Natural killer cell treated with Interleukin-12 subunit alpha and Interleukin-12 subunit beta and Interleukin-15 and Interleukin-18, amount 100 ng/mL, for 72 hours (primary cell): ENCODE measurements at places on chromosomes 7 and 10. TPM values are rescaled to one million over a fixed set of nuclear protein-coding genes. Genes with fewer than 3 reads are reported as not detected.

DNA sequence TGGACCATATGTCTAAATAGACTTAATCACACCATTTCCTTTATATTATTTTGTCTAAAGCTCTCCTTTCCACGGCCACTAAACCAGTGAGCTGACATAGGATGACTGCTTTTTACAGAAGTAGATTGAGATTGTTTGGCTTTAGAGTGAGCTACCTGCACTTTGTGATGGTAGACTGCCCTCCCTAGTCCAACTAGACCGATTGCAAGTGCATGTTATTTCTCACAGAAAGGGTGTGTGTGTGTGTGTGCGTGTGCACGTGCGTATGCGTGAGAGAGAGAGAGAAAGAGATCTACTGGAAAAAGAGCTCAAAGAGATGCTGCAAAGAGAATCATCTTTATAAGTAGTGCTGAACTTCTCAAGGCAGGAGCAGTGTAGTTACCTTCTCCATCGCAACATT lies 60.7 kb downstream of the VCL start:
- H3K27me3 ChIP-seq, result no peaks in the 10 kb centered on the region
- no peak for DNase-seq
- peaks cover 50% of the 10 kb centered on the region for H3K4me1 ChIP-seq
- peaks cover 6% of the 10 kb centered on the region for H3K36me3 ChIP-seq
- no peak overlapping the region for H3K4me3 ChIP-seq
- H3K27ac ChIP-seq, result peak overlapping the region; percentile 23

GRCh38 chr7:31263338-31263737 lies 77.2 kb downstream of the NEUROD6 start:
- no peaks in the 10 kb centered on the region for H3K36me3 ChIP-seq
- H3K4me3 ChIP-seq, result no peak overlapping the region
- no peak for DNase-seq

GRCh38 chr7:116984917-116985316 lies 31.6 kb downstream of the ST7 start:
- H3K27ac ChIP-seq, result no peak overlapping the region
- no peak for DNase-seq
- H3K36me3 ChIP-seq, result no peaks in the 10 kb centered on the region
- no peaks in the 10 kb centered on the region for H3K4me1 ChIP-seq
- H3K4me3 ChIP-seq, result no peak overlapping the region
- no peaks in the 10 kb centered on the region for H3K27me3 ChIP-seq

DNA sequence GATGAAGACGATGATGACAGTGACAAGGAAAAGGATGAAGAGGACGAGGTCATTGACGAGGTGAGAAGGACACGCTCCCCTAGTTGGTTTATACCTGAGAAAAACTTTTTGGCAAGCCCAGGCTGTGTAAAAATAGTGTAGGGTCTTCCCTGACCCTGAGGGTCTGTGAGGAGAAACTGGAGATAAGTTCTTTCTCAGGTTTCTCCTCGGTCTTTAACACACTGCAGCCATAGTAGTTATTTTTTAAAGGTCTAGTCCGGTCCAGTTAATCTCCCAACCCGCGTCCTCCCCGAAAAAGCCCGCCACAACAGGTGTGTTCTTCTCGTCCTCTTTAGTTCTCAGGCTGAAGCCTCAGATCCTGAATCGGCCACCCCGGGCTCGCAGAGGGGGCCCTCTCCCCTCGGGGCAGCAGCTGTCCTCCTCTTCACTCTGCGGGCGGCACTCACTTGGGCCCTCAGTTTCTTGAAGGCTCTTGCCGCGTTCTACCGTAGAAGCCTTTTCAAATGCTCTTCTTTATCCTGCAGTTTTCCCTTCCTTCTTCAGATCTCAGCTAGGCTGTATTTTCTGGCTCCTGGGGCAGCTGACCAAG lies 411 bp downstream of the BCCIP start:
- no peak overlapping the region for H3K27ac ChIP-seq
- H3K4me1 ChIP-seq, result peaks cover 32% of the 10 kb centered on the region
- peaks cover 21% of the 10 kb centered on the region for H3K36me3 ChIP-seq
- no peak overlapping the region for H3K4me3 ChIP-seq
- no peak for DNase-seq
- no peaks in the 10 kb centered on the region for H3K27me3 ChIP-seq

DNA sequence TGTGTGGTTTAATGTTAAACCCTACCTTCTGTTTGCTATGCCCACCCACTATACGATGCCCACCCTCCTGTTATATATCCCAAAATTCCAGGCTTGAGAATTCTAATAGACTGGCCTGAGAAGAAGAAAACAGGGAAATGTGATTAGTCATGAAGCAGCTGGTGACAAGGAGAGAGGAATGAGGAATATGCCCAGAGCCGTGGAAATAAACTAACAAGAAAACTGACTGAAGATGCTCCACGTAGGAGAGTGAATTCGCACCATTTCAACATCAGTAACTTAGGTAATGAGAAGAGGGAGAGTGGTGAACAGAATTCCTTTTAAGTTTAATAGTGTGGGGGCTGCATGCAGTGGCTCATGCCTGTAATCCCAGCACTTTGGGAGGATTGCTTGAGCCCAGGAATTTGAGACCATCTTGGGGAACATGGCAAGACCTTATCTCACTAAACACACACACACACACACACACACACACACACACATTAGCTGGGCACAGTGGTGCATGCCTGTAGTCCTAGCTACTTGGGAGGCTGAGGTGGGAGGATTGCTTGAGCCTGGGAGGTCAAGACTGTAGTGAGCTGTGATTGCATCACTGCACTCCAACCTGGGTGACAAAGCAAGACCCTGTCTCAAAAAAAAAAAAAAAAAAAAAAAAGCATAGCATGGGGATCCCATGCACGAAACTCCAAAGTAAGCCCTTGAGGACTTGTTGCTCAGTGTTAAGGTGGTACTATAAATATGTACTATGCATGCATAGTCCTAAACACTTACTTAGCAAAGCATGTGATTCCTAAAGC lies 16.1 kb upstream of the SYPL1 start:
- H3K27ac ChIP-seq, result no peak overlapping the region
- peaks cover 34% of the 10 kb centered on the region for H3K27me3 ChIP-seq
- H3K4me3 ChIP-seq, result no peak overlapping the region
- DNase-seq, result no peak

- no peaks in the 10 kb centered on the region for H3K4me1 ChIP-seq
- no peaks in the 10 kb centered on the region for H3K36me3 ChIP-seq
- no peak for DNase-seq
- no peak overlapping the region for H3K4me3 ChIP-seq
- no peaks in the 10 kb centered on the region for H3K27me3 ChIP-seq
Measured at GRCh38 chr7:158410720-158411119, 176.9 kb downstream of the PTPRN2 start.

DNA sequence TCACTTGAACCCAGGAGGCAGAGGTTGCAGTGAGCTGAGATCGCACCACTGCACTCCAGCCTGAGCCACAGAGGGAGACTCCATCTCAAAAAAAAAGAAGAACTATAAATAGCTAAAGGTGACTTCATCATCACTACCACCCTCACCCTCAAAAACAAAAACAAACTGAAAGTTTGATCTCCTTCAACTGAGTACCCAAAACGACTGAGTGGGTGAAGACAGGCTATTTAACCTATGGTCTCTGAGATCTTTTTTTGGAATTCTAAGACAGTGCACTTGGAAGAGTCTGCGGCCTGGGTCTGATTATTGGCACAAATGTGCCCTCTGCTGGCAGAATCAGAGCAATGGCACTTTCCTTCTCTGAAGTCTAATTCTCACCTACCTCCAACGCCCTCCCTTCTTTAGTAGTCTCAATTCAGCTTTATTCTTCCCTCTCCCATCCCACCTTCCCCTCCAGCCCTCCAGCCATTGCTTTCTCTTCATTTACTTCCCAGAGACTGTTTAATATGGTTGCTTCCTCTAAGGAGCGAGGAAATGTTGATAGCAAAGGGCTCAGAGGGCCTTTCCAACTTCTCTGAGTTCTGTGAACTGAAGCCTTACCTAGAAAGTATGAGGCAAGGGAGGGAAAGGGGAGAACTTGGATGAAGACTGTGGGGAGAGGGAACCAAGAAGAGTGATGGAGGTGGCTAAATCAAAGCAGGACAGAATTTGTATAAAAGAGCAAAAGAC lies 2.9 kb upstream of the MYOZ1 start:
- DNase-seq, result peak; percentile 67
- H3K4me1 ChIP-seq, result peaks cover 21% of the 10 kb centered on the region
- peak overlapping the region; percentile 53 for H3K27ac ChIP-seq
- no peak overlapping the region for H3K4me3 ChIP-seq

DNA sequence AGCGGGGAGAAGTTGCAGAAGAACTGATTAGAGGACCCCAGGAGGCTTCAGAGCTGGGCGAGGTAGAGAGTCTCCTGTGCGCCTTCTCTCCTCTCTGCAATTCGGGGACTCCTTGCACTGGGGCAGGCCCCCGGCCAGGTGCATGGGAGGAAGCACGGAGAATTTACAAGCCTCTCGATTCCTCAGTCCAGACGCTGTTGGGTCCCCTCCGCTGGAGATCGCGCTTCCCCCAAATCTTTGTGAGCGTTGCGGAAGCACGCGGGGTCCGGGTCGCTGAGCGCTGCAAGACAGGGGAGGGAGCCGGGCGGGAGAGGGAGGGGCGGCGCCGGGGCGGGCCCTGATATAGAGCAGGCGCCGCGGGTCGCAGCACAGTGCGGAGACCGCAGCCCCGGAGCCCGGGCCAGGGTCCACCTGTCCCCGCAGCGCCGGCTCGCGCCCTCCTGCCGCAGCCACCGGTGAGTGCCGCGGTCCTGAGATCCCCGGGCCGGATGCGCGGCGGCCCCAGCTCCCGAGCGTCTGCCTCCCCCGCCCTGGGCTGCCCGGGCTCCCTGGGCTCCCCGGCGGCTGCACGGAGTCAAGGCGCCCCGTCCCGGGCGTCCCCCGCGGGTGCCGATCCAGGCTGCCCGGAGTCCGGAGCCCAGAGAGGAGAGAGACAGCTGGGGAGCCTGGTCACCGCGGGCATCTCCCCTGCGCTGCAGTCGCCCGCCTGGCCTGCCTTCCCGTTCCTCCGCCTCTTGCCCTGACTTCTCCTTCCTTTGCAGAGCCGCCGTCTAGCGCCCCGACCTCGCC lies at the start of gene PLAU:
TSS of gene PLAU (plus strand) at position 369 of the 789 bp plus-strand sequence. CDS start 424 bp downstream, outside the sequence.
- H3K4me1 ChIP-seq, result peaks cover 37% of the 10 kb centered on the region
- H3K27me3 ChIP-seq, result peaks cover 26% of the 10 kb centered on the region
- DNase-seq, result peak; percentile 66
- H3K36me3 ChIP-seq, result no peaks in the 10 kb centered on the region
- peak within 1 kb of the TSS; percentile 52 for H3K27ac ChIP-seq

DNA sequence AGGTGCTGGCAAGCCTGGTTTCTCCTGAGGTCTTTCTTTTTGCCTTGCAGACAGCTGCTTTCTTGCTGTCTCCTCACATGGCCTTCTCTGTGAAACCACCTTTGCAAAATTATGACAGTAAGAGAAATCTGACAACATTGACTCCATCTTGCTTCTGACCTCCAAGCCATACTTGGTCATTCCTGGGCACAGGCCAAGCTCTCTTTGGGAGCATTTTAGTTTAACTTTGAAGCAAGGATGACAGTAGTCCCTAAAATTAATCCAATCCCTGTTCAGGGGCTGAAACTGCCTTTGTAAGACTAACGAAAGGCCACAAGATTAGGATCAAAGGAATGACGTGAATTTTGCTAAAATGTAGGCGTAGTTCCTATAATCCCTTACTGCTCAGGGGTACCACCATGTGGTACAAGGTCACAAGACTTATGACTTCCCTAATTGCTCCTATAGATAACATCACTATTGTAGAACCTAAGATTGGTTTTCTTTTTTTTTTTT lies 25.1 kb upstream of the NRBF2 start:
- H3K4me3 ChIP-seq, result no peak overlapping the region
- H3K36me3 ChIP-seq, result no peaks in the 10 kb centered on the region
- H3K27me3 ChIP-seq, result peaks cover 21% of the 10 kb centered on the region
- H3K27ac ChIP-seq, result no peak overlapping the region
- DNase-seq, result no peak

The OAT gene
- 33.4 TPM for total RNA-seq

The FXYD4 gene
- total RNA-seq, result not detected

The EN2 gene
- total RNA-seq, result 0.07 TPM

The LIPK gene
- not detected for total RNA-seq

The OPALIN gene
- total RNA-seq, result not detected

The PNLIPRP2 gene
- total RNA-seq, result not detected
